Spinal cord (tissue), 10 donors: ENCODE measurements at places on chromosomes 1 and 21.

GRCh38 chr1:114338191-114338890, 172.7 kb downstream of the TRIM33 start:
- H3K4me3 ChIP-seq = no peak overlapping the region
- H3K27ac ChIP-seq = no peak overlapping the region
- DNase-seq = no peak
- H3K27me3 ChIP-seq = no peaks in the 10 kb centered on the region
- H3K4me1 ChIP-seq = no peaks in the 10 kb centered on the region

DNA sequence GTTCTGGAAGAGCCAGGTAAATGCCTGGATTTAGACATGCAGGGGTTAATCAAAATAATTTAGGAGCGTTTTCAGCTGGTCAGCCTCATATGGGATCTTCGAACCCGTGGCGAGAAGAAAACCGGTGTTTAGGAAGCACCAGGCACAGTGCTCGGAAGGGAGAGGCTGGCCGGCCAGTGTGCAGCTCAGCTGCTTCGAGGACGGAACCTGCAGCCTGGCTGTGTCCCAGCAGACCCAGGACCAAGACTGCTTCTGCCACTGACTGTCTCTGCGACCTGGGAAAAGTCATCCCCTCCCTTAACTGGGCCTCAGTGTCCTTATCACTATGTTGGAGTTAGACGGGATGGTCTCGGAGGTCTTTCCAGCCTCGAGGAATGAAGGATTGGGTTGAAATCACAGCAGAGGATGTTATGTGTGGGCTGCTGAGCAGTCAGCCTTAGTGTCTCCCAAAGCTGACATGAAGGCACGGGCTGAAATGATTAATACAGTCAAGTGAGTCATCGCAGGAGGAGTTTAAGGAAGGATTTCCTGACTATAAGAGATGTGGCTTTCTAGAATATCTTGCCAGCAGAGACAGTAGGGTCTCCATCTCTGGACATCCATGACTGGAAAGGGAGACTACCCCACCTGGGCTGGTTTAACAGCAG, 20.8 kb downstream of the PPFIA4 start:
- H3K4me1 ChIP-seq = peaks cover 13% of the 10 kb centered on the region
- no peak overlapping the region for H3K27ac ChIP-seq
- DNase-seq = no peak
- no peak overlapping the region for H3K4me3 ChIP-seq
- H3K27me3 ChIP-seq = no peaks in the 10 kb centered on the region
- peaks cover 62% of the 10 kb centered on the region for H3K36me3 ChIP-seq

GRCh38 chr1:222970711-222971110, 155.9 kb downstream of the DISP1 start:
- no peaks in the 10 kb centered on the region for H3K36me3 ChIP-seq
- H3K27ac ChIP-seq = peak overlapping the region; percentile 41
- H3K4me3 ChIP-seq = no peak overlapping the region
- no peaks in the 10 kb centered on the region for H3K27me3 ChIP-seq
- DNase-seq = no peak

DNA sequence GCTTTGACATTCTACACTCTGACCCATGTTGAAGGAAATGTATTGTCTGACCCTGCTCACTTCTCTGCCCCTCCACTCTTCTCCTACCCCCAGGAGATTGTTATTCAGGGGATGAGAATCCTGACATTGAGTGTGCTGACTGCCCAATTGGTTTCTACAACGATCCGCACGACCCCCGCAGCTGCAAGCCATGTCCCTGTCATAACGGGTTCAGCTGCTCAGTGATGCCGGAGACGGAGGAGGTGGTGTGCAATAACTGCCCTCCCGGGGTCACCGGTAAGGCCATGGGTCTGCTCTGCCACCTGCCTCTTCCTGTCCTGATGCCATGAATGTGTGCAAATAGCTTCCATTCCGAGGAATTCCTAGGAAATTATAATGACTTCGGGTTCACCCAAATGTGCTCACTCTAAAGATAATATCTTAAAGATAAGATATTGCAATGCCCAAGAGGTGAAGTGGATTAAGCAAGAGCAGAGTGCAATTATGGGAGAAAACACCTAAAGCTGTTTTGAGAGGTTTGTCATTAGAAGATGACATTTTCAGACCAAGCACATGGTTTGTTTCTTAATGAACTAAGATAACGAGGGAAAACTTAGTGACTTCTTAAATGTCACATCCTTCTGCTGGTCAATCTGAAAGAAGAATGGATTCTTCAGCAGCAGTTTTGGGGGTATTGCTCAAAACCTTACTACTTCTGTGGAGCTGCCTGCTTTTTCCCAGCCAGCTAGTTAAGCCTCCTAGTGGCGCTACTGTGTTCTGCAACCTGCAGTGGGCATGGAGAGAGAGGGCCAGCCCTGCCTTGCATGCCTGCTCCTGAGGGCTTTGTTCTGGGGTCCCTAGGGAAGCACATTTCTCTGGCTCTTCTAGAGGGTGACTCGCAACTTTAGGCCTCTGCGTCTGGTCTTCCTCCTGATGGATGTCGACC, 41.6 kb downstream of the LAMC2 start:
- H3K4me1 ChIP-seq = no peaks in the 10 kb centered on the region
- no peak overlapping the region for H3K27ac ChIP-seq

GRCh38 chr1:209421186-209421585, 162.3 kb upstream of the CAMK1G start:
- H3K27me3 ChIP-seq = no peaks in the 10 kb centered on the region
- no peak overlapping the region for H3K27ac ChIP-seq
- no peaks in the 10 kb centered on the region for H3K36me3 ChIP-seq
- no peak for DNase-seq
- no peaks in the 10 kb centered on the region for H3K4me1 ChIP-seq

GRCh38 chr1:157193702-157194391, 55.7 kb upstream of the ETV3 start:
- H3K4me3 ChIP-seq = no peak overlapping the region
- peaks cover 6% of the 10 kb centered on the region for H3K4me1 ChIP-seq
- H3K27ac ChIP-seq = no peak overlapping the region
- H3K36me3 ChIP-seq = no peaks in the 10 kb centered on the region
- peak; percentile 15 for DNase-seq

DNA sequence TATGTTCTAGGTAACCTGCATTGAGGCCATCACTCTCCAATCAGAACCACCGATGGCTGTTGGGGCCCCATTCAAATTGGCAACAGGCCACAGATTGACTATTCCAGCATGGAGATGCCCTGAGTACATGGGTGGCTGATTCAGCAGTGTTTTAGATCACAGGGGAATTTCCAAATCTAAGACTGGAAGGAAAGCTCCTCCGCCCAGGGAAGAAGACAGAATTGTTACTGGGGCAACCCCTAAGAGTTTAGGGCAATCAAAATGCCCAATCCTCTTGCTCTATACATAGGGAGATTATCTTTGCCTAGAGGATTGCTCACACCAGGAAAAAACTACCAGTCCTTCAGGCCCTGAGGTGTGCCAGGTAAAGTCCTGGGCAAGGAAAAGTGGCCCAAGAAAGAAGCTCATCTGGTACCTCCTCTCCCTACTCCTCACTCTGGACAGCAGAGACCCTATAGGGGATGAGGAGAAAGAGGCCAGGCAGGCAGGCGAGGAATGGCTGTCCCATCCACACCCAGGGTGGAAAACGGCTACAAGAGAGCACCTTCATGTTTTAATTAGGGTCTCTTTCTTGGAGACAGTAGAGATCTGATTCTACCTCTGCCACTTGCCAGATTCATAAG, 5.8 kb downstream of the S100A8 start:
- DNase-seq = no peak
- no peaks in the 10 kb centered on the region for H3K36me3 ChIP-seq
- H3K4me3 ChIP-seq = no peak overlapping the region
- H3K4me1 ChIP-seq = no peaks in the 10 kb centered on the region

DNA sequence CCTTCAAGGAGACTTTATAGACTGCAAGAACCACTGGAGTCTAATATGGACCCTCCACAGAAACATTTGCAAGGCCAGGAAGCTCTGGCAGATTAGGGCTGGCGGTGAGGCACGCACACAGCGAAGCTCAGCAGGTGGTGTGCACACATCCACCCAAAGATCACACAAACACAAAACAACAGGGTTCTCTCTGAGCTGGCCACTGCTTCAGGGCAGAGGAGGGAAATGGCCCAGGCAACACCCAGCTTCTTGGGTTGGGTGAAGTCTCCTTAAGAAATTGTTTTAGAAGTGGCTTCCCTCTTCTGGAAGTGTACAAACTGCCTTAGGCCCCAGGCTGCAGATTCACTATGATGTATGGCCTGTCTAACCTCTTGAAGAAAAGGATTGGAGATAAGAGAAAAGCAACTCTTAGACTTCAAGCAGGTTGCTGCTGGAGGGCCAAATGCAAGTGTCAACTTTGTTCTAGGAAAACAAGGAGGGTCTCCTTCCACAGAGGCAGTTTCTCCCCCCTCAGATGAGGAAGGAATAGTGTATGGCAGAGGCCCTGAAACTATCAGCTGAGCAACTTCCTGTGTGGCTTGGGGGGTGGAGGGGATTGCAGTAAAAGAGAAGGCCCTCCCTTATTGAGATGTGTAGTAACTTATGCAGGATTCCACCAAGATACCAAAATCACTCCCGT, 2.0 kb downstream of the RCSD1 start:
- peaks cover 14% of the 10 kb centered on the region for H3K4me1 ChIP-seq
- no peak overlapping the region for H3K4me3 ChIP-seq
- H3K27me3 ChIP-seq = peaks cover 67% of the 10 kb centered on the region
